ENCODE measurements at places on chromosomes 1 and 21.

DNA sequence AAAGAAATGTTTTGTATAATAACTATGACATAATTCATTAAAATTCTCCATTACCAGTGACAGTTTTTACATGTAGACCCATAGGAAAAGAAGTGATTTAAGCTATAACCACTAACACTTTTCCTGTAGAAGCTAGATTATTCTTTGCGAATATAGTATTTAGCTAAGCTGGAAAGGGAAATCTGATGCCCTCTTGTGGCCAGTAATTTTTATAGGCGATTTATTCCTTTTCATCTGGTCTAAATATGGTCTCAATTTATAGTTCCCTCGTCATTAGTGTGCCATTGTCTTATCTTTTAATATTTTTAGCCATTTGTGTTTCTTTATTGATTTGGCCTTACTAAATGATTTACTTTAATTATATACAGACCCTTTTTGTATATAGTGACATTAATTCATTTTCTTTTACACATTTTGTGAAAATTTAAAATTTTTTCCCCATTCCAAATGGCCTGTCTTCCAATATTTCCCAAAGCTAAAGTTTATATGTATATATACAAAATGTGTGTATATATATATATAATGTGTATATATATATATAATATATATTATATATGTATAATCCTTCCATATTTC, 26.7 kb downstream of the BTG3 start:
- peak; percentile 28 for DNase-seq

DNA sequence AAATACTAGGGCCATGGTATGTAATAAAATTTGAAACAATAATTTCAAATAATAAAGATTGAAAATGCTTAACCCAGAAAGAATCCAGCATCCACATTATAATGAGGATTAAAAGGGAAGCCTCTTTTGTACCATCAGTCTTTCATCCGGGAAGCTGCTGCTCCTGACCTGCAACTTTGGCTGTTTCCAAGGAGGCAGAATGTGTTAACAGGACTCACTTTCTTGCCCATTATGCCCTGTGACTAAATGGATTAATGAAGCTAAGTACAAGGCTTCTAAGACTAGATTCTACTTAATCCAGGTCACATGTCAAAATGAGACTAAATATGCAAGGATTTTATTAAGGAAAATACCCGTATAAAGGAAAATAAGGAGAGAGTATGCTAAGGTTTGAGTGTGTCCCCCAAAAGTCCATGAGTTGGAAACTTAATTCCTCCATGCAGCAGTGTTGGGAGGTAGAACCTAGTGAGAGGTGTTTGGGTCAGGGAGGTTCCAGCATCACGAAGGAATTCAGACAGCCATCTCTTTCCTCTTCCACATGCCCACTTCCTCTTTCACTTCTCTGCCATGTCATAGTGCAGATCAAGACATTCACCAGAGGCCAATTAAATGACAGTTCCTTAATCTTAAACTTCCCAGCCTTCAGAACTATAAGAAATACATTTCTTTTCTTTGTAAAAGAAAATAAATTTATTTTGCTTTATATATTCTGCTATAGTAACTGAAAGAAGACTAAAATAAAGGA, 27.7 kb downstream of the FMO2 start:
- DNase-seq: no peak

GRCh38 chr21:15616864-15617574, 112.8 kb upstream of the USP25 start:
- no peak for DNase-seq

GRCh38 chr1:220028346-220028895, 17.9 kb downstream of the EPRS1 start:
- no peak for DNase-seq

- DNase-seq: no peak
Observed at GRCh38 chr1:192343344-192343743, 26.6 kb downstream of the RGS21 start.

DNA sequence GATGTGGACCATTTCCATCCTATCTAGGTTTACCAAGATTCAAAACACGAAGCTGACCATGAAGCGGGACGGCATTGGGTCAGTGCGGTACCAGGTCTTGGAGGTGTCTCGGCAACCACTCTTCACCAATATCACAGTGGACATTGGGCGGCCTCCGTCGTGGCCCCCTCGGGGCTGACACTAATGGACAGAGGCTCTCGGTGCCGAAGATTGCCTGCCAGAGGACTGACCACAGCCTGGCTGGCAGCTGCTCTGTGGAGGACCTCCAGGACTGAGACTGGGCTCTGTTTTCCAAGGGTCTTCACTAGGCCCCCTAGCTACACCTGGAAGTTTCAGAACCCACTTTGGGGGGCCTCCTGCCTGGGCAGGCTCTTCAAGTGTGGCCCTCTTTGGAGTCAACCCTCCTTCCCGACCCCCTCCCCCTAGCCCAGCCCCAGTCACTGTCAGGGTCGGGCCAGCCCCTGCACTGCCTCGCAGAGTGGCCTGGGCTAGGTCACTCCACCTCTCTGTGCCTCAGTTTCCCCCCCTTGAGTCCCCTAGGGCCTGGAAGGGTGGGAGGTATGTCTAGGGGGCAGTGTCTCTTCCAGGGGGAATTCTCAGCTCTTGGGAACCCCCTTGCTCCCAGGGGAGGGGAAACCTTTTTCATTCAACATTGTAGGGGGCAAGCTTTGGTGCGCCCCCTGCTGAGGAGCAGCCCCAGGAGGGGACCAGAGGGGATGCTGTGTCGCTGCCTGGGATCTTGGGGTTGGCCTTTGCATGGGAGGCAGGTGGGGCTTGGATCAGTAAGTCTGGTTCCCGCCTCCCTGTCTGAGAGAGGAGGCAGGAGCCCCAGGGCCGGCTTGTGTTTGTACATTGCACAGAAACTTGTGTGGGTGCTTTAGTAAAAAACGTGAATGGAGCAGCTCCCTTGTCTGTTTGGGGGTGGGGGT, 864 bp upstream of the CCDC24 start:
- no peak for DNase-seq

DNA sequence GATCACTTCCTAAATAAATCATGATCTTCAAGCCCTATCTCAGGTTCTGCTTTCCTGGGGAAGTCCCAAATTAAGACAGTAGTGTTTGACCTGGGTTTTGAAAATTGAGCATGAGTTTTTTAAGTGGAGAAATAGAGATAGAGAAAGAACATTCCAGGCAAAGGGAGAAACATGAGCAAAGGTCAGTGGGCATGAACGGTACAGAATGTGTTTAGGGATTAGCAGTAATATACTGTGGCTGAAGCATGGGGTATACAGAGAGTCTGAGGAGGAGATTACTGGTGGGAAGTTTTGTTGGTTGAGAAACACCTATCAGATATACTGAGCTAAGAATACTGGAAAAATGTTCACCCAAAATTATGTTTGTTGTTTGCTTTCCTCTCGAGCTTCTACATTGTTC, 15.2 kb upstream of the MYSM1 start:
- no peak for DNase-seq
